ENCODE measurements at places on chromosomes 5 and 9.
A peak's percentile ranks its signal among the peaks of the same experiment; 100 is the strongest.

DNA sequence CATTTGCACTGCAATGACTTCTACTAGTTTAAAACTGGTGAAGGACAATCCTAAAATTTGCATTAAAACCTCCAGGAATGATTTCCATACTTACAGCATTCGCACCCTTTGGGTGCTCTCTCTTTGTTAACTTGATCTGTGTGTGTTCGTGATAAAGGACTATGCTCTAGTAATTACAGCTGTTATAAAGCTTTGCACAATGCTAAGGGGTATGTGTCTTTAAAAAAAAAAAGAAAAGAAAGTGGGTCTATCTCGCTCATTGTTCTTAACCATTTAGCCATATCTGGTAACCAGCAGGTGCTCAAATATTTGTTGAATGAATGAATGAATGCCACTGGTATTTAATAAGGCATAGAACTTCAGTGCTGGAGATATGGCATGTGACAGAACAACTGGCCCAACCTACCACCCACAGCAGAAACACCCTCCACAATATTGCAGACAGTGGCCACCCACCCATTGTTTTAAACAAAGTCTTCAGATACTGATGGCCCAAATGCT is 8.7 kb downstream of the TRIM36 start:
- no peak for DNase-seq

- no peak for DNase-seq
These were observed 290.0 kb downstream of the ACTL7B start for GRCh38 chr9:108565651-108566378.

- no peak for DNase-seq
These were observed 2.6 kb upstream of the BDP1 start for GRCh38 chr5:71452876-71453275.

DNA sequence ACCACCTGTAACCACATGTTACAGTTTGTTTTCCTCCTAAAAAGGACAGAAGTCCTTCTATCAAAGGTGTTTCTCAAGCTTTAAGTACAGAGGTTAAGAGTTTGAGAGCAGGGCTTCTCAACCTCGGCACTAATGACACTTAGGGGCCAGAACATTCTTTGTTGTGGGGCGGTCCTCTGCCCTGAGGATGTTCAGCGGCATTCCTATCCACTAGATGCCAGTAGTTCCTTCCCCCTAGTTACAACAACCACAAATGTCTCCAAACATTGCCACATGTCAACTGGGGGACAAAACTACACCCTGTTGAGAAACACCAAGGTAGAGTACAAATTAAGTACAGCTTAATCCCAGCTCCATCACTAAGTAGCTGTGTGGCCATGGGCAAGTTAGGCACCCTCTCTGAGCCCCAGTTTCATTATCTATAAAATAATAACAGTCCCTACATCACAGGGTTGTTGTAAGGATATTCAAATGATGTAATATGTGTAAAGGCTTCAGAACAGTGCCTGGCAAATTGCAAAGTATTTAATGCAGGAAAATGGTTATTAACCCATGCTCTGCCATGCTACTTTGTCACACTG is 44.6 kb downstream of the PIP5K1B start:
- no peak for DNase-seq

- no peak for DNase-seq
These were observed 9.0 kb upstream of the LRRTM2 start for GRCh38 chr5:138884094-138884493.

DNA sequence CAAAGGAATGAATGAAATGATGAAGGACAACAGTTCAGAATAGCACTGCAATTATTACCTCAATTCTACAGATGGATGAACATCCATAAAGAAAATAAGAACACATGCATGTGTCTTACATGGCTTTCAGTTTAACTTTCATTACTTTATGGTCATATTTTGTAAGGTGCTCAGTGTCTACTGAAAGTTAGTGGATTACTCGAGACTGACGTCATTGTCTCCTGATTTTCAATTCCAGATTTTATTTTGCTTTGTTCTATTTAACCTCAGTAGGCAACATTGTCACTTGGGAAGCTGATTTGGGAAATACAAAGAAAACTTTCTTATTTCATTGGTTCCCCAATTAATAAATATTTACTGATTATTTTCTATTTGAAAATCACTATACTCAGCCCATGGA is 363.7 kb downstream of the CHSY3 start:
- no peak for DNase-seq

GRCh38 chr5:43367909-43368669 is 44.1 kb downstream of the CCL28 start:
- no peak for DNase-seq

GRCh38 chr5:142287096-142287972 is 37.5 kb downstream of the SPRY4 start:
- DNase-seq: no peak

DNA sequence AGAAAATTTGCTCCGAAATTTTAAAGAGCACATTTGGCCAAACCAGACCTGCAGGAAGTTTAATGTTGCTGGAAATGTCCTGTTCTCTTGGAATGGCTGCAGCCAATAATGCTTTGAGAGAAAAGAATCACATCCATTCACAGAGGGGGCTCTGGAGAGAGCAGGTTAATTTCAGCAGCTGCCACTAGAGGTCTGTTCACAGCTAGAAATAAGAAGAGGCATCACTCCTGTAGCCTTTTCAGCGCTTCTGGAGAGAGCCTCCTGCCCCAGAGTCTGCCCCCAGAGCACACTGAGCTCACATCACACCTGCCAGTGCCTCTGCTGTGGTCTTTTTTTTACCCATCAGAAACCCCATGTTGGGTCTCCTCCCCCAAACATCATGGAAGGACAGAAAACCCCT is 124.8 kb upstream of the RAD23B start:
- no peak for DNase-seq

GRCh38 chr5:160899735-160900134 is 47.7 kb upstream of the ATP10B start:
- no peak for DNase-seq

GRCh38 chr9:134559013-134559412 is 82.6 kb upstream of the COL5A1 start:
- DNase-seq: no peak

DNA sequence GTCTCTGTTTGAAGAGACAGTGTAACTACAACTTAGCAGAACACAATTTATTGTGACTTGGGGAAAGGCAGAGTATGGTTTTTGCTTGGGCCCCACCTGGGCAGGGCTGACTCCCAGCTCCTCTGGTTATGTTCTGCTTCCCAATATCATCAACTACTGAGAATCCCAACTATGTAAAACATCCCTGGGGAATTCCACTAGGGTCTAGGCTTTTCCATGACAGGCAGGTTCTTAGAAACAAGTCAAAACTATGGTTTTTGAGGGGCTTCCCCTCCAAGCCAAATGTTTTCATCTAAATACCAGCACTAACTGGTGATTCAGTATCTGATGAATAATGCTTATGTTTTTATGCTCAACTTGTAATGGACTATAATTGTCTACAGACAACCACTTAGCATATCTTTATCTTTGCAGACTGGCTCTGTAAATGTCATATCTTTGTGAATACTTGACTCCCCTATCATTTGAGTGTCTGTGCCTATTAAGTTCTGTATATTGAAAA is 409.5 kb downstream of the PDE4D start:
- DNase-seq: no peak

- DNase-seq: no peak
These were observed 4.2 kb upstream of the RASGEF1C start for GRCh38 chr5:180213256-180213600.

- DNase-seq: no peak
These were observed 12.4 kb upstream of the RALGPS1 start for GRCh38 chr9:126902210-126902609.

GRCh38 chr5:13328316-13328715 is 616.2 kb downstream of the DNAH5 start:
- no peak for DNase-seq

GRCh38 chr5:15233566-15233965 is 266.4 kb upstream of the FBXL7 start:
- DNase-seq: no peak

DNA sequence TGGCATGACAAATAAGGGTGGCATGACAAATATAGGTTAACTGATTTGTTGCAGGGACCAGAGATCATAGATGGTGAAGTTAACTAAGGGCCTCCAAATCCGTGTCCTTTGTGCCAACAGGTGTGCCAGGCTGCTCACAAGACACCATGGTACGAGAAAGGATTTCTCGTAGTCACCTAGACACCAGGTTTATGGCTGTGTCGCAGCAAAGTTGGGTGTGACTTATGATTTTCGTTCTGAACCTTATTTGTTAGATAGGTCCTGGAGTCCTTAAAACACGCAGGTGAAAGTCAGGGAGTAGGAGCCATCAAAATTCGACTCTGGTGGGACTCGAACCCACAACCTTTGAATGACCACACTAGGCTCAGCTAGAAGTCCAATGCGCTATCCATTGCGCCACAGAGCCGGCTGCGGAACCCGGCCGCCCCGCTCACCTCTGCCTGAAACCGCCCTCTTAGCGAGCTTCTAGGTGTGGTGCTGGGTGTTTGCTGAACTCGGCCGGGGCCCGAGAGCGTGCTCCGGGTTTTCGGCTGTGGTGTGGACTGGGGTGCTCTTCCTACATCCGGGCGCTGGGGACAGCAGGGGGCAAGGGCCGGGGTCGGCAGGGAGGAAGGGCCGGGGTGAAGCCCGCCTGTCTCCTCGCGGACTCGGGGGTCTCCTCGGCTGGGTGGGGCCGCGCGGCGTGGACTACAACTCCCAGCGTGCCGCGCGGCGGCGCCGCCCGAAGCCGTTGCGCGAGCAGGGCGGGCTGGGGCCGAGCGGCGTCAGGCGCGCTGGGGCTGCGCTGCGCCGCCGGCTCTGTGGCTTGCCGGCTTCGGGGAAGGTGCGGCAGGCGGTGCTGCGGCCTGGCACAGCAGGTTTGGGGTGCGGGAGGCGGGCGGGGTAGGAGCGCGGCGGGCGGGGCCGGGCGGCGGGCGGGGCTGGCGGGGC is at the start of gene SLC27A4:
TSS of gene SLC27A4 (plus strand) at position 767 of the 930 bp plus-strand sequence. CDS start 2,606 bp downstream, outside the sequence.
- DNase-seq: peak; percentile 64

- DNase-seq: no peak
These were observed 243.9 kb downstream of the ARL15 start for GRCh38 chr5:54066433-54066832.

- DNase-seq: no peak
These were observed 219.7 kb upstream of the CD180 start for GRCh38 chr5:67416133-67416937.

GRCh38 chr9:133589454-133590227 is 19.5 kb downstream of the FAM163B start:
- DNase-seq: peak; percentile 34

DNA sequence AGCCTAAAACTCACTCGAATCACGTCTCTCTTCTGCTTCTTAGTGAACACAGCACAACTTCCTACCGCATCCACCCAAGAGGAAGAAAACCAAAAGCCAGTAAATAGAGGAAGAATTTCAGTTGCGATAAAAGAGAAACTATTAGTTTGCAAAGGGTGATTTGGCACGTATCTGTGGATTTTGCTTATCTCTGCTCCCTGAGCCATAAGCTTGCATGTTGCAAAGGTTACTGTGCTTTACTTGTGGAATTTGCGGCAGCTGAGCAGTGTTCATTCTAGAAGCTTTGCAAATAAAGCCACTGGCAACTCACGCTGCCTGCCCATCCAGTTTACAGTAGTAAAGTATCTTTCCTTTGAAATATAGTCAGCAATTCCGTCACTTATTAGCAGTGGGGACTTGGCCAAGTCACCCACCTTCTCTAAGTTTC is 149.0 kb upstream of the PCA3 start:
- DNase-seq: no peak

GRCh38 chr9:27714388-27714787 is 141.1 kb upstream of the C9orf72 start:
- DNase-seq: no peak

- peak; percentile 96 for DNase-seq
These were observed at the start of the genes ERP44 and INVS for GRCh38 chr9:100098887-100099721. Gene ERP44, minus strand, starts transcription at chr9:100099000. Its CDS starts 160 bp downstream, at chr9:100098840. Gene INVS, plus strand, starts transcription at chr9:100099243. Its CDS starts 5,279 bp downstream, at chr9:100104522.

DNA sequence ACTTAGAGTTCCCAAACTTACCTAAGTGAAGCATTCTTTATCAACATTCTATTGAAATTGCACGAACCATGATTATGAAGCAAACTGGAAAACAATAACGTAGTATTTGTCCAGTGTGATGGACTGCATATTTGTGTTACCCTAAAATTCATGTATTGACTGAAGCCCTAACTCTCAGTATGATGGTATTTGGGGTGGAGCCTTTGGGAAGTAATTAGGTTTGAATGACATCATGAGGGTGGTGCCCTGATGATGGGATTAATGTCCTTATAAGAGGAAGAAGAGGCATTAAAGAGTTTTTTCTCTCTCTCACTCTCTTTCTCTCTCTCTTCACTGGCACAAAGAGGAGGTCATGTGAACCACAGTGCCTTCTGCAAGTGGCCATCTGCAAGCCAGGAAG is 365.4 kb upstream of the PTGER4 start:
- no peak for DNase-seq

GRCh38 chr5:95715799-95716461 is 15.2 kb upstream of the RHOBTB3 start:
- DNase-seq: no peak

DNA sequence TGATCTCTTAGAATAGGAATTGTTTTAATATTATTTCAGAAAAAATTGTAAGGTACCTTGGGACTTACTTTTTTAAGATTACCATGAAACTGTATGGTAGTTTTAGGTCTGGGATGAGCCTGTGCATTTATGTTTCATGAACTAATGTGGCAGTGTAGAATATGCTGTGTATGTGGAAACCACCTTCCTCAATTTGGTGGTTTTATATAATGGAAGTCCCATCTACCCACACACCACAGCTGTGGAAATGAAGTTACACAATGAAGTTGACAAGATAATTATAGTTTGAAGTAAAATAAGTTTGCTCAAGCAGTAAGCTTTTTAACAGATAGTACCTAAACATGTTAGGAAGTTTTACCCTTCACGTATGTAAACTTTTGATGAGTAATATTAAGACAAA is 24.4 kb downstream of the WDR36 start:
- DNase-seq: no peak

GRCh38 chr5:117488976-117489500 is 914.4 kb upstream of the SEMA6A start:
- no peak for DNase-seq

DNA sequence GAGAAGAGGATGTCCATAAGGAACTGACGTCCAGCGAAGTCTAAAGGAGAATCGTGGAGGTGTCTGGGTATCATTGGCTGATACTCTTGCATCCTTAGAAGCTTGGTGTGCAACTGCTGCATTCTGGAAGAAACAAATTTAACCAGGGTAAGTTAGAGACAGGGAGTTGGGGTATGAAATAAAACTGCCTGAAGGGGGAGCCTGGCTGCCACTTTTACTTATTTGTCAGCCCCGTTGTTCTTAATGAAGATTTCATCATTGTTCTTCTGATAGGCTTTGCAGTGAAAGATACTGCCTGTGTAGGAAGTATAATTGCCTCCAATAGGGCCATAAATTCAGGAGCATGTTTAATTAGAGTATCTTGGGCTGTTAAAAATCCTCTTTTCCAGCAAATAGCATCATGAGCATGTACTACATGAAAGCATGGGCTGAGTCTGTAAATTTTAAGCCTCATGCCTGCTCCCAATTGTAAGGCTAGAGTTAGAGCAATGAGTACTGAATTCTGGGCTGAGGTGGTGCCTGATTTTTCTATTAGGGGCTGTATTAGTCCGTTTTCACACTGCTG is 1264.5 kb upstream of the ACO1 start:
- peak; percentile 25 for DNase-seq
